Muscle of leg (tissue), 16 donors: ENCODE measurements at places on chromosomes 3 and 15. TPM values are rescaled to one million over a fixed set of nuclear protein-coding genes. Genes with fewer than 3 reads are reported as not detected.

PPP2R3A gene
- polyA plus RNA-seq, result 48.5 TPM

DNA sequence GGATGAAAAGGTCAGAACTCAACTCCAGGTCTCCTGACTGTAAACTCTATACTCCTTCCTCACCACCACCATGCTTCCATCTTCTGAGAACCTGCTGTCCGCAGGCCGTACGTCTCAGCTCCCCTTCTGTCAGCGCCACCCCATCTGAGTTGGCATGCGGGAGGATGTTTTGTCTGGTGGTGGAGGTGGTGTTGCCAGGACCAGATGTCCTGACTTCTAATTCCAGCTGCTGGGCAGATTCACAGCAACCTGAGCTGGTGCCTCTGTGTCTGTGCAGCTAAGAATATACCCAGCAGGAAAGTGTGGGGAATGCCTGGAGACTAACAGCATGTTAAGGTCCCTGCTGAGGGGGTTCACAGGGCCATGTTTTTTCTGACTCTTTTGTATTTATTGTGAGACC is 23.2 kb downstream of the PLA1A start:
- no peak overlapping the region for H3K27ac ChIP-seq
- no peaks in the 10 kb centered on the region for H3K36me3 ChIP-seq
- no peak for DNase-seq
- no peak overlapping the region for H3K4me3 ChIP-seq
- peaks cover 4% of the 10 kb centered on the region for H3K4me1 ChIP-seq

PLA2G4E gene
- 2.3 TPM for polyA plus RNA-seq

GRCh38 chr3:186368176-186368575 is 6.1 kb upstream of the DGKG start:
- peaks cover 39% of the 10 kb centered on the region for H3K27me3 ChIP-seq
- no peak overlapping the region for H3K27ac ChIP-seq
- no peak overlapping the region for H3K4me3 ChIP-seq

SLITRK3 gene
- 3.5 TPM for polyA plus RNA-seq

CEP63 gene
- 35.5 TPM for polyA plus RNA-seq

GRCh38 chr15:43133430-43134156 is at the start of gene TMEM62:
Gene TMEM62, plus strand, starts transcription at chr15:43133586. Its CDS starts 217 bp downstream, at chr15:43133803.
- H3K27ac ChIP-seq, result peak within 1 kb of the TSS; percentile 45
- H3K27me3 ChIP-seq, result peaks cover 2% of the 10 kb centered on the region
- peaks cover 15% of the 10 kb centered on the region for H3K36me3 ChIP-seq
- DNase-seq, result peak; percentile 86
- peaks cover 10% of the 10 kb centered on the region for H3K4me1 ChIP-seq

FAM3D gene
- polyA plus RNA-seq, result not detected

DNA sequence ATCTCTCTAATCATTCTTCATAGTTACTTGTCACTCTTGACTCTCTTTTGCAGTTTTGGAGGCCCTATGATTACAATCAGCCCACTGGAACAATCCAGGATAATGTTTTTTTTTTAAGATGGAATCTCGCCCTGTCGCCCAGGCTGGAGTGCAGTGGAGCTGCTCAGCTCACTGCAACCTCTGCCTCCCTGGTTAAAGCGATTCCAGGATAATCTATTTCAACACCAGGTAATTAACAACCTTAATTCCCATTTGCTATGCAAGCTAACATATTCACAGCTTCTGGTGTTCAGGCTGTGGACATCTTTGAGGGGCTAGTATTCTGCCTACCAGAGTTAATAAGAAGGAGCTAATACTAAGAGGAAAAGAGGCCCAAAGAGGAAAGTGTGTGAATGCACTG is 1.1 kb upstream of the BLOC1S6 start:
- peak overlapping the region; percentile 90 for H3K4me3 ChIP-seq
- H3K36me3 ChIP-seq, result peaks cover 3% of the 10 kb centered on the region
- H3K27ac ChIP-seq, result peak overlapping the region; percentile 100
- DNase-seq, result no peak
- H3K27me3 ChIP-seq, result no peaks in the 10 kb centered on the region

DNA sequence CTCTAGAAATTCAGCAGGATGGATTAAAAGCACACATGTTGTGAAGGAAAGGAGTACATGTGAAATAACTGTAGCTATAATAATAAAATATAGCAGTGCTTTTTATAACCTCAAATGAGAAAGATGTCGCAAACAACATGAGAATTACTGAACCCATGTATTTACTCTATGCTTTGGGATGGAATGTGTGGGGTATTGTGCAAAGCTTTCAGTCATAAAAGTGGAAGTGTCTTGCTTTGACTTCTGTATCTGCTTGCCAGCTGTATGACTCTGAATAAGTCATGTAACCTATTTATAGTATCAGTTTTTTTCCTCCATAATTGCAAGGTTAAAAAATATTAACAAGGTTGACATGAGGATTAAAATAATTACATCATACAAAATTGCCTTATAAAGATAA is 519.3 kb upstream of the CADM2 start:
- no peak overlapping the region for H3K4me3 ChIP-seq
- H3K27ac ChIP-seq, result no peak overlapping the region
- DNase-seq, result no peak
- H3K36me3 ChIP-seq, result no peaks in the 10 kb centered on the region
- no peaks in the 10 kb centered on the region for H3K4me1 ChIP-seq

DNA sequence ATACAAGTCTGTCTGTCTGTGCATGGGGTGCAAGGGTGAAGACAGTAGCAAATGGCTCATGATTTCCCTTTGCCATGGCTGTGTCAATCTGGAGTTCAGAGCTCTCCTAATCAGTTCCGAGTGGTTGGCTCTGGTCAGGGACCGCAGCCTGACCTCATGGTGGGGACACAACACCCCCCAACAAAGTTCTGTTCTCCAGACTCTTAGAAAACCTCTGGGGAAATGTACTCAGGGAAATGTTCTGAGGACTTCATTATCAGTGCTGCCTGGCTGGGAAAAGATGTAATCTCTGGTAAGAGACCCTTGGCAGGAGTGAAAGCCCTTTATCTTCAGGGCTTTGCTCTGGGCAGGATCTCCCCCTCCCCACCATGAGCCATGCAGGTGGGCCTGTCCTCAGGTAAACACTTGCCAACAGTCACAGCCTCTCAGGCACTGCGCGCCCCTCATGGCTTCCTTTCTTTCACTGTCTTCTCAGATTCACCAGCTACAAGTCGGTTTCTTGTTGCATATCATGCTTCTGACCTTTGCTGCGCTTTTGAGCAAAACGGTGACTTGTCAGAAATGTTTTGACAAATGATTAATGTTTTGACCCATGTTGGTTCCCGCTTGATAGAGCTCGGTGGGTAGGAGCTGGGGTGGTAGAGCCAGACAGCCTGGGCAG is 95.5 kb downstream of the ST6GAL1 start:
- H3K36me3 ChIP-seq, result no peaks in the 10 kb centered on the region
- H3K4me1 ChIP-seq, result no peaks in the 10 kb centered on the region
- no peak for DNase-seq
- no peak overlapping the region for H3K27ac ChIP-seq

DNA sequence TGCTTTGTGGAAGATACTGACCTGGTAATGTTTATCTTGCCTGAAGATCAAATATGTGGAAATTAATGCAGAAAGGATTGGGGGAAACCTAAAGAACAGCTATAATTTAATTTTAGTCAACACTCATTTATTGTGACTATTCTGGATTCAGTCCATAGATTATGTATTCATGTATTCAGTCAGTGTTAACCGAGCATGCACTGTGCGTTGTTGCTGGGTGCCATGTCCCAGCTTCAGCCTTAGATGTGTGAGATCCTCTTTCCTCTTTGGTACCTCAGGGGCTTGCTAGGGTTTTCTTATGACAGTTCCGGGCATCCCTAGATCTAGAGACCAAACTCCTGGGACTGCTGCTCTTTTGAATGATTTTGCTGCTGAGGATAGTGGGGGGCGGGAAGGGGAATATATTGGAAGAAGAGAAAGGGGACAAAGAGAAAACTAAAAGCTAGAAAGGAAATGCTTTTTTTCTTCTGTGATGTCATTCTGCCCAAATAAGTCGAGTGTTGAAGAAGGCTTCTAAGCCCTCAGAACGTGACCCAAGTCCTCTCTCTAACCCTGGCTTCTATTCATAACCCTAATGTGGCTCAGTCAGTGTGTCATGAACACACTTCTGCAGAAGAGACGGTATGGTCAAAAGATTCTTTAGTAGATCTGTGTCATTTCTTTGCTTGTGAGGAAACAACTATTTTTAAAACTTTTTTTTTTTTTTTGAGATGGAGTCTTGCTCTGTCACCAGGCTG is 33.5 kb downstream of the STARD9 start:
- DNase-seq, result no peak
